Effector memory CD8-positive, alpha-beta T cell (primary cell): ENCODE measurements at places on chromosomes 16 and 17.
A peak's percentile ranks its signal among the peaks of the same experiment; 100 is the strongest.

GRCh38 chr16:82522026-82522425 is 104.7 kb upstream of the CDH13 start:
- no peak overlapping the region for H3K4me3 ChIP-seq
- H3K27ac ChIP-seq: no peak overlapping the region
- DNase-seq: no peak
- no peaks in the 10 kb centered on the region for H3K36me3 ChIP-seq

DNA sequence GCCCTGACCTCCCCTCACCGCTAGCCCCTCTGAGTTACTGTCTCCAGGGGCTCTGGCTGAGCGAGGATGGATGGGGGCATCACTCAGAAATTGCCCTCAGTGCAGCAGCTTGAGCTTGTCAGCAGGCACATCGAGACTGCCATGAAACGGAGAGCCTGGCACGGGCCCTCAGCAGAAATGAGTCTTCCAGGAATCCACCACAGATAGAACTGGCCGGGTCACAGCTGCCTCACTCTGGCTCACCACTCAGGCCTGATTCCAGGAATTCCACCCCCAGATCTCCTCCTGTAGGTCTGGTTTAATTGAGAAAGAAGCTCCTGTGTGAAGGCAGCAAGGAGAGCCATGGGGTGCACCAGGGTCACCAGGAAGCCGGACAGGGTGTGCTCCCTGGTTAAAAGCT is 85.5 kb downstream of the GSG1L start:
- peaks cover 57% of the 10 kb centered on the region for H3K27me3 ChIP-seq
- H3K4me3 ChIP-seq: no peak overlapping the region
- no peak for DNase-seq
- H3K27ac ChIP-seq: no peak overlapping the region

GRCh38 chr17:48571024-48571818 is 6.9 kb downstream of the HOXB4 start:
- no peaks in the 10 kb centered on the region for H3K27me3 ChIP-seq
- no peaks in the 10 kb centered on the region for H3K36me3 ChIP-seq
- no peak for DNase-seq
- no peak overlapping the region for H3K4me3 ChIP-seq
- H3K27ac ChIP-seq: no peak overlapping the region

DNA sequence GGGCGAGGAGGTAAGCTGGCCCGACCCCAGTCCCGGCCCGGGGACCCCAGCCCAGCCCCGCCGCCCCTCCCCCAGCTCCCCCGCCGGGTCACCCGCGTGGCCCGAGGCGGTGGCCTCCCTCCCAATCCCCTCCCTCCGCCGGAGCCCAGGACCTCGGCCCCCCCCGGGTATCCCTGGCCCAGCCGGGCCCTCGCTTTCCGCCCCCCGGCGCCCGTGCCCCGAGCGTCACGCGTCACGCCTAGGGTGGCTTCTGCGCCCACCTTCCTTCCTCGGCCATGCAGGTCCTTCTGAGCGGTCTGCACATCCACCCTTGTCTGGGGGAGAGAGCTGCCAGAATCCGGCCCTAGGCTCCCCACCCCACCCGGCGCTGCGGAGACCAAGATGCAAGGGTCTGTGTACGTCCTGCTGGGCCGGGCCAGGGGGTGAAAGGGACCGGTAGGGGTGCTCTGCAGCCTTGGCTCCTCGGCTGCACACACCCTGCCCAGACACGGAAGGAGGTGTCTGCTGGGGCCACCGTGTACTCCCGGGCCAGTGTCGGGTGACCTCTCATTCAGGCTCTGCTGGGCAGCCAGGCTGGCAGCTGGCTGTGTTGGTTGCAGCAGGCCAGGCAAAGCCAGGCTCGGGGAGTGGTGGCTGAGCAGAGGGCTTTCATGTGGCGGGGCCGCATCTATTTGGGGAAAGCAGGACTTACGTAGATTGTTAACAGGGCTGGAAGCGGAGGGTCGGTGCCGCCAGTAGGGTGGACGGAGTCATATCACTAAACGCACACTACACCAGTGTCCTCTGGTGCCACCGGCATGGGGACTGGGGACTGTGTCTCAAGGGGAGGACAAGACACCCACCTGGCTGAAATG is 754 bp downstream of the RAB11FIP4 start:
- peaks cover 4% of the 10 kb centered on the region for H3K4me1 ChIP-seq
- peak overlapping the region; percentile 68 for H3K4me3 ChIP-seq
- DNase-seq: no peak
- H3K36me3 ChIP-seq: no peaks in the 10 kb centered on the region
- peaks cover 50% of the 10 kb centered on the region for H3K27me3 ChIP-seq

GRCh38 chr16:54275956-54276355 is 10.6 kb downstream of the IRX3 start:
- H3K4me3 ChIP-seq: no peak overlapping the region
- peaks cover 65% of the 10 kb centered on the region for H3K27me3 ChIP-seq
- no peak for DNase-seq

DNA sequence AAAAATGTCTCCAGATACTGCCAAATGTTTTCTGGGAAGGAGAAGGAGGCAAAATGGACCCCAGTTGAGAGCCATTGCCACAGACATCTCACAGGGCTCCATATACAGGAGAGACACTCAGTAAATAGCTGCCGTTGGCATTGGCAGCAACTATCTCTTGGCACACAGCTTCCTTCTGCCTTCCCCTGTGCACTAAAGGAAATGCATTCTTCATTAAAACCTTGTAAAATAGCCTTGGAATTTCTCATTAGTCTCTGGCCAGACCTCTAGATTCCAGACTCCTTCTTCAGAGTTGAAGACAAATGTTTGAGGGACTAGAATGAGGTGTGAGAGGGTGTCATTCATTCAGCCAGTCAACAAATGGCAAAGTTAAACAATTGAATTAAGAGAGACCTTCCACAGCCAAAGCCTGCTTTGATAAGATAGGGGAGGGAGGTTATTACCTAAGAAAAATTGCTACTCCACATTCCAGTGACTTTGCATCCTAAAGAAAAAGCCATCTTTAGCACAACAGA is 223.9 kb upstream of the HS3ST3A1 start:
- H3K27ac ChIP-seq: no peak overlapping the region
- H3K4me1 ChIP-seq: no peaks in the 10 kb centered on the region
- DNase-seq: no peak
- no peaks in the 10 kb centered on the region for H3K36me3 ChIP-seq
- peaks cover 8% of the 10 kb centered on the region for H3K27me3 ChIP-seq

- H3K36me3 ChIP-seq: peaks cover 45% of the 10 kb centered on the region
- H3K4me3 ChIP-seq: no peak overlapping the region
- H3K27me3 ChIP-seq: no peaks in the 10 kb centered on the region
- H3K27ac ChIP-seq: peak overlapping the region; percentile 85
- peaks cover 24% of the 10 kb centered on the region for H3K4me1 ChIP-seq
Measured at GRCh38 chr17:7318121-7318860, 3.1 kb upstream of the GPS2 start.

DNA sequence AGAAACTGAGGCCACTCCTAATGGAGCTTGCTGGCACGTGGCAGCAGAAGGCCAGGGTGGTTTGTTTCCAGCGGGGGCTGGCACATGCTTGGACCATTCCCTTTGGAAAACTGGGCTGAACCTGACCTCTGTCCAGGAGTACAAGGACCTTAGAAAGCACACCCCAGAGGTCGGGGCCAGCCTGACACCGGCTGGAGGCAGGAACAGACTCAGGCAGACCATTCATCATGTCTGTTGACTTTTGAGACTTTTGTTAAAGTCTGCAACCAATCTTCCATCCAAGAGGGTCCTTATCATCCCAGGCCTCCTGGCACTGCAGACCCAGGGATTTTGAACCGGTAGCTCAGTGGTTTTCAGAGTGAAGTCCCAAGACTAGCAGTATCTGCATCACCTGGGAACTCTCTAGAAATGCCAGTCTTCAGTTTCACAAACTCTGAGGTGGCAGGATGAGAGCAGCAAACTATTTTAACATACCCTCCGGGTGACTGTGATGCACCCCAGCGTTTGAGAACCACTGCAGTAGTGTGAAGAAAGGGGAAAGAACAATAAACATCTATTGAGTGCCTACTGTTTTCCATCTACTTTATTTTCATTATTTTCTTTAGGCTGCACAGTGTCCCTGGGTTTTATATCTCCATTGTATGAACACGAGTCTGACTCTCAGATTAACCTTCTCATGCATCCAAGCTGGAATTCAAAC is 145.3 kb upstream of the PLCG2 start:
- H3K27me3 ChIP-seq: no peaks in the 10 kb centered on the region
- peak overlapping the region; percentile 96 for H3K27ac ChIP-seq
- DNase-seq: no peak
- peak overlapping the region; percentile 79 for H3K4me3 ChIP-seq
- peaks cover 57% of the 10 kb centered on the region for H3K4me1 ChIP-seq

DNA sequence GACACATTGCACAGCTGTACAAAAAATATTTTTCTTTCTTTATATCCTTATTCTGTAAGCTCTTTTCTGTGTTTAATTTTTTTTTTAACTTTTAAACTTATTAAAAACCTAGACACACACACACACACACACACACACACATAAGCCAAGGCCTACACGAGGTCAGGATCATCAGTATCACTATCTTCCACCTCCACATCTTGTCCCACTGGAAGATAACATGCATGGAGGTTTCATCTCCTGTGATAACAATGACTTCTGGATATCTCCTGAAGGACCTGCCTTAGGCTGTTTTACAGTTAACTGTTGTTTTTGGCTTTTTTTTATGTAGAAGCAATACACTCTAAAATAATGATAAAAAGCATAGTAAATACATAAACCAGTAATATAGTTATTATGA is 71.2 kb downstream of the TNRC6C start:
- H3K27ac ChIP-seq: no peak overlapping the region
- peaks cover 44% of the 10 kb centered on the region for H3K36me3 ChIP-seq
- DNase-seq: no peak
- no peak overlapping the region for H3K4me3 ChIP-seq
- H3K4me1 ChIP-seq: peaks cover 31% of the 10 kb centered on the region

GRCh38 chr17:29138971-29139691 is 41.1 kb downstream of the MYO18A start:
- no peak for DNase-seq
- peaks cover 49% of the 10 kb centered on the region for H3K4me1 ChIP-seq
- H3K4me3 ChIP-seq: peak overlapping the region; percentile 92
- H3K36me3 ChIP-seq: peaks cover 36% of the 10 kb centered on the region
- H3K27me3 ChIP-seq: no peaks in the 10 kb centered on the region

GRCh38 chr17:39144416-39144840 is 7.0 kb downstream of the PLXDC1 start:
- no peak overlapping the region for H3K4me3 ChIP-seq
- no peak for DNase-seq
- H3K27me3 ChIP-seq: no peaks in the 10 kb centered on the region
- no peak overlapping the region for H3K27ac ChIP-seq
- H3K36me3 ChIP-seq: no peaks in the 10 kb centered on the region

- no peak overlapping the region for H3K4me3 ChIP-seq
- H3K4me1 ChIP-seq: peaks cover 9% of the 10 kb centered on the region
- H3K27ac ChIP-seq: no peak overlapping the region
Measured at GRCh38 chr17:2385240-2386210, 15.3 kb downstream of the MNT start.

DNA sequence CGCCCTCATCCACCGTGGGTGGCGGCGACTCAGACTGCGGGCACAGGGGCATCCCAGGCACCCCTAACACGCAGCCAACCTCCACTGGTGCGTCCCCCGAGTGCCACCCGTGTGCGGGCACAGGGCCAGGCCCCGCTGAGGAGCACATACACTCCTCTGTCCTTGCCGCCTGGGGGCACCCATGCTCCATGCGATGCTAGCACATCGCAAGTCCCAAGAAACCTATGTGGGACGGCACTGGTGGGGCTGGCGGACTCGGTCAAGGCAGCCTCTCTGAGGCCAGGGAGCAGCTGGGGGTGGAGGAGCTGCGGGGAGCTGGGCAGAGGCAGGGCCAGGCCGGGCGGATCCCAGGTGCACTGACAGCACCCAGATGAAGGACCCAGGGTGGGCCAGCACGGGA is 4.0 kb downstream of the ZNF598 start:
- H3K27ac ChIP-seq: peak overlapping the region; percentile 35
- no peaks in the 10 kb centered on the region for H3K27me3 ChIP-seq
- H3K36me3 ChIP-seq: peaks cover 18% of the 10 kb centered on the region
- peaks cover 48% of the 10 kb centered on the region for H3K4me1 ChIP-seq

DNA sequence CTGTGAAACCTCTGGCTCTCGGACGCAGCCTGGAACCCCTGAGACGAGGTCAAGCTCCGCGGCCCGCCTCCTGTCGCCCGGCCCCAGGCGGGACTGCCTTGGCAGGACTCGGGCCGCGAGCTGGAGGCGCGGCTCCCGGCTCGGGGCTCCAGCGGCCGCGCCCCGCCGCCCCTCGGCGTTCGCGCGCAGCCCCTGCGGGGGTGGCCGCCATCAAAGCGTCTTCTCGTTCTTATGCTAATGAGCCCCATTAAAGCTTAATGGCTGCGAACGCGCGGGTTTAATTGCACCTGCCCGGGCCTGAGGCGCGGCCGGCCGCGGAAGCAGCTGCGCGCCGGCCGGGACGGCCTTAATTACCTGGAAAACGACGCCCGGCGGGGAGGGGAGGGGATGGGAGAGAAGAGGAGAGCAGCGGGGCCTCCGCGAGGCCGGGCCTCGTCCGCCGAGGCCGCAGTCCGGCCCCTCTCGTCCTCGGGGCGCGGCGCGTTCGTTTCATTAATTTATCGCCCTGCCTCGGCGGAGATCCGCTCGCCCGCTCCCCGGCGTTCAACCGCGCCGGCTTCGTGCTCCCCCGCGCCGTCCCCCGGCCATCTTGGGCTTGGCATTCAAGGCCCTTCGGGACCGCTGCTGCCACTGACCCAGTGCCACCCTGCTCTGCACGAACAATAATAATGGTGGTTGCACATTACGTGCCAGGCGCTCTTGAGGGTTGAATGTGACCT is 19.2 kb downstream of the RAI1 start:
- no peaks in the 10 kb centered on the region for H3K27me3 ChIP-seq
- H3K27ac ChIP-seq: no peak overlapping the region
- no peak overlapping the region for H3K4me3 ChIP-seq
- H3K36me3 ChIP-seq: peaks cover 24% of the 10 kb centered on the region
- DNase-seq: no peak

DNA sequence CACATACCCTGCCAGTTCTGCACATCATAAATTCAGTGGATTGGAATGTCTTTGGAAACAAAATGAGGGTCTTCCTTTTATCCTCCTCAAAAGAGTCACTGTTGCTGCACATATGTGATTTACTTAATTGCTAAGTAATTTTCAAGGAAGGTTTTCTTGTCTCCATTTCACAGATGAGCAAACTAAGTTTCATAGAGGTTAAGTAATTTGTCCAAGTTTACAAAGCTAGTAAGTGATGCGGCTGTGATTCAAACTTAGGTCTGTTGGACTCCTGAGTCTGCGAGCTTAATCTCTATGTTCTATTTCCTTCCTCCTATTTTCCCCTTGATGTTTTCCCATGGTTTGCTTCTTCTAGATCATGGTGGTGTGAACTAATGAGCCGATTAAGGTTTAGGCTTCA is 13.7 kb upstream of the ERN2 start:
- no peak overlapping the region for H3K27ac ChIP-seq
- no peak overlapping the region for H3K4me3 ChIP-seq
- no peak for DNase-seq

- H3K27me3 ChIP-seq: no peaks in the 10 kb centered on the region
- no peak for DNase-seq
- H3K27ac ChIP-seq: peak overlapping the region; percentile 96
- H3K36me3 ChIP-seq: peaks cover 91% of the 10 kb centered on the region
- H3K4me3 ChIP-seq: peak overlapping the region; percentile 83
- H3K4me1 ChIP-seq: peaks cover 45% of the 10 kb centered on the region
Measured at GRCh38 chr17:83085526-83086198, 6.3 kb downstream of the METRNL start.
